ENCODE measurements at places on chromosomes 3 and 15.

DNA sequence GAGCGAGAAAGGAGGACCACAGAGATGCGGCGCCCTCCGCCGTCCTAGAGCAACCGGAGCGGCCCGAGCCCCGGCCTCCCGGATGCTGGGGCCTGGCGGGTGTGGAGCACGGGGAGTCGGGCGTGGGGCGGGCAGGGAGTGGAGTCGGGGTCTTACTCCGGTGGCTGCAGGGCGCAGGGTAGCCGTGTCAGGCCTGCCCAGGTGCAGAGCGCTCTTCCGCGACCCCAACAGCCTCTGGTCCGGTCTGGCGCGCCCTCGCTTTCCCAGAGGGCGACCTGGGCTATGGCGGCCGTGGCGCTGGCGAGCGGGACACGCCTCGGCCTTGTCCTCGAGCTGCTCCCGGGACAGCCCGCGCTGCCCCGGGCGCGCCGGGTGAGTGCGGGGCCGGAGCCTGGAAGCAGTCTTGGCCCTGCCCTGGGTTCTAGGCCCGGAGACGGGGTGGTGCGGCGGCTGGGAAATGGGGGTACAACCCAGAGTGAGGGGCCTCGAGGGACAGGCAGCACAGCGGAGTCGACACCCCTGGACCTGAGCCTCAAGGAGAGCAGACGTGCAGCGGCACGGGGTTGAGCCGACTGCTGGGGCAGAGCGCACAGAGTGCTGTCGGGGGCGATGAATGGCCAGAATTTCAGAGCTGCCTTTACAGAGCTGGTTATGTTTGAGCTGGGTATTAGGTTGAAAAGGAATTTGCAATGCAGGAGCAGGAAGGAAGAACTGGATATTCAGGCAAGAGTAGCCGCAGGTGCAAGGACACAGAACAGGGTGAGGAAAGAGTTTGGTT, at the start of gene ZNF662:
TSS of gene ZNF662 (plus strand) at position 73 of the 778 bp plus-strand sequence. CDS start 1,973 bp downstream, outside the sequence.
- peak; percentile 10 for DNase-seq

DNA sequence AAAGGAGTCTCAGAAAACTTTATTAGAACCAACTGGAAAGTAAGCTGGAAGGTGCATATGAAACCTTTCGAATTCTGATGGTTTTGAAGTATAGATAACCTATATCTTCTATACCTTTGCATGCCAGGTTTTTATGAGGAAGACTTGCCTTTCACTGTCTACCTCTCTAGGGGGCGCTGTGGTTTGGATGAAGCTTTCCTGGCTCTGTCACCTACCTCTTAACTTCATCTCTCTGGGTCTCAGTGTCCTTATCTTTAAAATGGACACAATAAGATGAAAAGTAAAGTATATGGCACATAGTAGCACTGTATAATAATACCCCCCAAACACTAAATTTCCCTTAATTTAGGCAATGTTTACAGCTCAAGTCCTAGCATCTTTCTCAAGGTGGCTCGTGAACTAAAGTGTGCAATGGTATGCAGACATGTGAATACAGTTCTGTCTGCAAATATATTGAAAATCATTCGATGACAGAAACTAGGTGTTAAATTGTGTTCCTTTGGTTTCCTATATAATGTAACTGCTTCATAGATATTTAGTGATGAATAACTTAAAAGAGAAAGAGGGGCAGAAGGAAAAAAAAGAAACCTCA, 314.3 kb downstream of the CHST2 start:
- peak; percentile 40 for DNase-seq

- DNase-seq = peak; percentile 26
Observed at GRCh38 chr15:50261981-50262380, 3.5 kb downstream of the HDC start.

DNA sequence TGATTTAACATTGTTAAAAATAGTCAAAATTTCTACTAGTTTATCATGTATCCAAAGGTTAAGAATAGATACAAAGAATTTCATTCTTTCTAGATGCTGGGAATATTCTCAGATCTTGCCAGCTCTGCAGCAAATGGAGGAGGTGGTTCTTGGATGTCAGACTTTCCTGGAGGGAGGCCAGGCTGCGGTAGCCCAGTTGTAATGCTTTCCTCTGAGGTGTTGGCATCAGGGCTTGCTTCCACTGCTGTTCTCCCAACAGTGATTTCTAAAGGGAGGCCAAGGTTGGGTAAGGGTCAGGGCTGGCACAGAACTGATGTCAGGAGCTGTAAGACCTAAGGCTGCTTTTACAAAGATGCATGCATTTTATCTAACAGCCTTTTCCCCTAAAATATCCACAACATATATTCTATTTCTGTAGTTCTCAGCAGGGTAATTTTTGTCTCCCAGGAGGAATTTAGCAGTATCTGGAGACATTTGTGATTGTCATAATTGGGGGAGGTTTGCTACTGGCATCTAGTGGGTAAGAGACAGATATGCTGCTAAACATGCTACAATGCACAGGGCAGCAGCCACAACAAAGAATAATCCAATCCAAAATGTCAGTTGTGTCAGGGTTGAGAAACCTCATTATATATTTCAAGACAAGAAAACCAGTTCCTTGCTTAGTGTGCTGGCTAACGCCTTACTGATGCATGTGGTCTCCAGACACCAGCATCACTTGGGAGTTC, 42.0 kb upstream of the SPTSSB start:
- no peak for DNase-seq

- DNase-seq = no peak
Observed at GRCh38 chr15:49686599-49686998, 65.8 kb downstream of the DTWD1 start.

- no peak for DNase-seq
Observed at GRCh38 chr3:8953313-8953712, 10.0 kb downstream of the RAD18 start.

- no peak for DNase-seq
Observed at GRCh38 chr3:133883641-133884040, 12.0 kb downstream of the RAB6B start.

- no peak for DNase-seq
Observed at GRCh38 chr3:4900298-4900697, 78.9 kb upstream of the BHLHE40 start.

DNA sequence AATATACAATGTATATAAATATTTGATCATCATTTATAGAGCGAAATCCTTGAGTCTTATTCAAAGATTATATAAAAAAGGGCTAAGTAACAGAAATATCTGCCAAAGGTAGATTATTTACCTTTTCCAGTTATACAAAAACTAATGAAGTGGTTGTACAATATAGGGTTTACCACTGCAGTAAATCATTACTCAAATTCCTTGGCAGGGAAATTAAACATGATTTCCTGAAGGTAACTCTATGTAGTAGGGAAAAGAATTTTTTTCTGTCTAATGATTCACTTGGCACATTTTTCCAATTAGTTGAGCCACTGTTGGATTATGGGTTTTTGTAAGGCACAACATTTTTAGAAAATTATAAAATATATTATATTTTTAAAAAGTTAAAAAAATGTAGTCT, 129.6 kb downstream of the NR2F2 start:
- DNase-seq = no peak

DNA sequence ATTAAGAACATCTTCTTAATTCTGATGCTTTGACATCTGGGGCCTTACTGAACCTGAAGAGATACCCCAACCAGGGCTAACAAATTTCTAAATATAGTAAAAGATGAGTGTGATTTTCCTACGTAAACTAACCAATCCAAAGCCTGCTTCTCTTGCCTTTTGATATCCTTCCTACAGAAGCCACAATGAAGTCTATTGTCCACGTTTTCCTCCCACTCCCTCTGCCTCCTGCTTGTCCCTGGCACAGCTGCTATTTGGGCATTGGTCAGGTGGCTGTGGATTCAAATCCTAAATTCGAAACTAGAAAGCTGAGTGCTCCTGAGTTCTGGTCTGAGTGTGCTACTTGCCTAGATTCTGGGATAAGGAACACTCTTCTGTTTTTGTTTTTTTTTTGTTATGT, 17.4 kb upstream of the MKRN3 start:
- DNase-seq = no peak

DNA sequence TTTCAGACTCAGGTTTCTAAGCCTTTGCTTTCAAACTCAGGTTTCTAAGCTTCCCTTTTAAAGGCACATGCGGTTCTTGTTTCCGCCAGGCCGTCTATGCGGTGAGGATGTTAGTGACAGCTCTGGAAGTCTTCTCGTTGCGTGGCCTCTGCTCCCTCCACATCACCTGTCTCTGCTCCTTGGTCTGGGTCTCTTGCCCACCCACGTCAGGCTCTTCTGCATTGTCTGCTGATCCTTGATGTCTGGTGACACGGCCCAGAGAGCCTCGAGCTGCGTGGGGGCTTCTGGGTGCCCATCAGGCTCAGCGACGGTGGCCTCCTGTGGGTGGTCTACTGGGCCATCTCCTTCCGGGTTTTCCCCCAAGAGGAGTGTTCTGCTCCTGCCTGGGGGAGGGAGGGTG, 30.5 kb downstream of the KLF13 start:
- no peak for DNase-seq

- no peak for DNase-seq
Observed at GRCh38 chr3:49030321-49030720, 1.1 kb upstream of the IMPDH2 start.

GRCh38 chr3:16309558-16309957, 44.5 kb downstream of the OXNAD1 start:
- peak; percentile 53 for DNase-seq

GRCh38 chr3:126604691-126605090, 46.0 kb upstream of the C3orf22 start:
- DNase-seq = no peak

DNA sequence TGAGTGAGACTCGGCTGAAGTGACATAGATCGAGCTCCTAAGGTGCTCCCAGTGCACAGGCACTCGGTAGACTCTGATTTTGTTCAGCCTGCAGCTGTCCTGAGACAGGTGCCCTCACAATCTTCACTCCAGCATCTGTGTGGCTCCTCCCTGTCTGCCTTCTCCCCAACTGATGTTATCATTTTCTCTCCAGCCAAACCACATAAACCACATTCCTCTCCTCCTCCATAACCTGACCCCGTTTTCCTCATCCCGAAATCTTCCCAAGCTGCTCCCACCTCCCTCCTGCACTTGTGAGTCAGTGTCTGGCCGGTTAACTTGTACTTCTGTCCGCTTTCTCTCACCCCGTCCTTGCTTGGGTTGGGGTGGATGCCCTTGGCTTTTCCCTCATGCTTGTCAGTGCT, 93.3 kb upstream of the HACD2 start:
- DNase-seq = no peak

- peak; percentile 71 for DNase-seq
Observed at GRCh38 chr3:18425641-18426257, 610 bp upstream of the SATB1 start.

GRCh38 chr3:189950258-189950657, 170.4 kb downstream of the P3H2 start:
- DNase-seq = no peak

GRCh38 chr3:193590088-193590856, 2.7 kb upstream of the OPA1 start:
- no peak for DNase-seq

GRCh38 chr15:82043130-82043673, 2.6 kb downstream of the MEX3B start:
- DNase-seq = no peak

- DNase-seq = no peak
Observed at GRCh38 chr3:108060331-108060730, 30.5 kb downstream of the CD47 start.

DNA sequence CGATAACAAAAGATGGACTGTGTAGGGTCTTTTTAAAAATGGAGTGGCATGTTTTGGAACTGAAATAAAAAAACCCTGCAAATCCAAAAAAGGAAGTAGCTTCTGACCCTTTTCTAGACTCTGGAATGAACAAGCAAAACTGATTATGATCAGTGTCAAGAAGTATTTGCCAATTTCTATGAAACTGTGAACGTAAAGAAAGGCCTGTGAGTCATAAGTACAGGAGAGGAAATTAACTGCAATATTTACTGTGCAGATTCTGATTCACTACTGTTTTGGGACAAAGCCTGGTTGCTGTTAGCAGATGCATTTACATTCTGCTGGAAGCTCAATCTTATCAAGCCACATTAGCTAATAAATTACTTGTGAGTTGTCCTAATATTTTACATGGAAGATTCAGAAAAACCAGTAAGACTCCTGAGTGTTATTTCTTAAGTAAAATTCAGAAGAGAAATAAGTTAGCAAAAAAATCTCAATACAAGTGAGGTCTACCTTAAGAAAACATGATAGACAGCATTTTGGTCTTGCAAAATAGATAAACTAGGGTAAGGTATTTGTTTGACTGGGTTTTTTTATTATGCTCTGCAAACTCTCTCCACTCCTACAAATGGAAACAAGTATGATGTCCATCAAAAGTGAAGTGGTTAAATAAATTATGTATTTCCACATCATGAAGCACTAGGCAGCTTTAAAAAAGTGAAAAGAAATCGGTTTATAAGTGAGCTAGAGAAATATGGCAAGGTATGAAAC, 90.2 kb upstream of the LMOD3 start:
- no peak for DNase-seq

DNA sequence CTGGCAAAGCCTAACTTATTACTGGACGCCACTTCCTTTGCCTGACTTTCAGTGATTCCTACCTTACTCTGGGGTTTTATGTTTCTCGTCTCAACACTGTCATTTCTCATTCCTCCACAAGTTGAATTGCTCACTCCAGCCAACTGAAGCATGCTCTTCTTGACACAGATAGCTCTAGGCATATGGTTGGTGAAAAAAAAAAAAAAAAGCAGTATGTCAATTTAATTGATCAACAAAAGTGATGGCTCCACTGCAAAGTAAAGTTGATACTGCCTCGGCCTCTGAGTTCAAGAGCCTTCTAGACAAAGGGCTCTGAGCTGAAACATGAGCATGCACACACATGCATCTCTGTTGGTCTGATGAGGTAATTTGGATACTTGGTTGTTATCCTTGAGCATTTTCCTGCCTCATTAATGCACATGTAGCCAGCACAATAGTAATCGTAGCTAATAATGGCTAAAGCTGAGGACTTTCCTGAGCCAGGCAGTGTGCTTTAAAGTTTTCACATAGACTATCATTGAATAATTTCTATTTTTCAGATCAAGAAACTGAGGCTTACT, 21.4 kb upstream of the UBE2Q2 start:
- no peak for DNase-seq

GRCh38 chr3:56613016-56613415, 56.0 kb downstream of the CCDC66 start:
- no peak for DNase-seq

GRCh38 chr3:134799393-134799792, 4.3 kb downstream of the EPHB1 start:
- no peak for DNase-seq

DNA sequence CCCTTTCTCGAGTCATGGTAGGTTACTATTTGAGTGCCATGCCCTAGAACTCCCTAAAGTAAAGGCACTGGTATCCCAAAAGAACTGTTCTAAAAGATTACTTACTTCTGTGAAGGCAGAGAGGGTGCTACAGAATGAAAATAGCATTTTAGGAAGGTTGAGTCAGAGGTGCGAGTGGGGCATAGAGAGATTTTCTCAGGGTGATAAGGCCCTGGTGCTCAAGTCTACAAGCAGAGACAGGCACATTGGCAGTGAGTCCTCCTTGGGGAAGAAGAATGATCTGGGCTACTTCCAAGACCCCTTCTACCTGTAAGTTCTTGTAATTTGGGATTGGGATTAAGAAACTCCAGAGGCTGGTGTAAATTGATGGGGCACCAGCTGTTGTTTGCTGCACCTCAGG, 96.7 kb downstream of the AKAP13 start:
- no peak for DNase-seq

DNA sequence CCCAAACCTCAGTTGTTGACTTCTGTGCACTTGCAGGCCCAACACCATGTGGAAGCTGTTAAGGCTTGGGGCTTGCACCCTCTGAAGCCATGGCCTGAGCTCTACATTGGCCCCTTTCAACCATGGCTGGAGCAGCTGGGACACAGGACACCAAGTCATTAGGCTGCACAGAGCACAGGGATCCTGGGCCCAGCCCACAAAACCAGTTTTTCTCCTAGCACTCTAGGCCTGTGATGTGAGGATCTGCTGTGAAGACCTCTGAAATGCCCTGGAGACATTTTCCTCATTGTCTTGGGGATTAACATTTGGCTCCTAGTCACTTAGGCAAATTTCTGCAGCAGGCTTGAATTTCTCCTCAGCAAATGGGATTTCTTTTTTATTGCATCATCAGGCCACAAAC, 1255.7 kb downstream of the ZPLD1 start:
- no peak for DNase-seq
